Tibial nerve (tissue), 4 donors: ENCODE measurements at places on chromosomes 6 and 20. TPM values are rescaled to one million over a fixed set of nuclear protein-coding genes. Genes with fewer than 3 reads are reported as not detected.

HAO1 gene
- not detected for total RNA-seq

DNA sequence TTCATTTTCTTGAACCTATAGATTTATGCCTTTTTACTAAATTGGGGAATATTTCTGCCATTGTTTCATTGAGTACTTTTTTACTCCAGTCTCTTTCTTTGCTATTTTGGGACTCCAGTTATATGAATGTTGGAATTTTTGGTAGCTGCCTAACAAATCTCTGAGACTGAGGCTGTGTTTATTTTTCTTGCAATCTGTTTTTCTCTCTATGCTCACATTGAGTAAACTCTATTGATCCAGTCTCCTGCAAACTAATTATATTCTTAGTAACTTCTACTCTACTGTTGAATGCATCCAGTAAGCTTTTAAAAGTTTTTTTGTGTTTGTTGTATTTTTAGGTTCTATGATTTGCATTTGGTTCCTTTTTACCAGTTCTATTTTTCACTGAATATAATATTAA lies 903.4 kb upstream of the GJE1 start:
- H3K4me1 ChIP-seq, result no peaks in the 10 kb centered on the region
- no peaks in the 10 kb centered on the region for H3K27me3 ChIP-seq
- no peak overlapping the region for H3K4me3 ChIP-seq

DNA sequence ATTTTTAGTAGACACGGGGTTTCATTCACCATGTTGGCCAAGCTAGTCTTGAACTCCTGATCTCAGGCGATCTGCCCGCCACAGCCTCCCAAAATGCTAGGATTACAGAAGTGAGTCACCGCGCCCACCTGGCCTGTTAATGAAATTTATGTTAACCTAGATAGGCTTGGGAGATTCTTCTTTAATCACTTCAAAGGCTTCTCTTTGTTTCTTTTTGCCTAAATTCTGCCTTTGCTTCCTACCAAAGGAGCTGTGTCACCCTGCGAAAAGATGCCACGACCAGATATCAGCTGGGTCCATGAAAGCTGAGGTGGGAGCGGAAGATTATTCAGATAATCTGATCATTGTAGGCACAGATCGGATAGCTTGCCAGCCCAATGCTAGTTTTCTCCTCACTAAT lies 75.3 kb downstream of the GMPR start:
- DNase-seq, result no peak
- no peaks in the 10 kb centered on the region for H3K36me3 ChIP-seq
- no peaks in the 10 kb centered on the region for H3K27me3 ChIP-seq

- H3K36me3 ChIP-seq, result no peaks in the 10 kb centered on the region
- H3K27me3 ChIP-seq, result no peaks in the 10 kb centered on the region
- H3K27ac ChIP-seq, result no peak overlapping the region
- no peaks in the 10 kb centered on the region for H3K4me1 ChIP-seq
- no peak overlapping the region for H3K4me3 ChIP-seq
- no peak for DNase-seq
These were observed 9.3 kb upstream of the TXNDC5 start for GRCh38 chr6:7919871-7920270.

- no peaks in the 10 kb centered on the region for H3K4me1 ChIP-seq
- H3K27ac ChIP-seq, result no peak overlapping the region
- H3K36me3 ChIP-seq, result no peaks in the 10 kb centered on the region
- DNase-seq, result no peak
- H3K27me3 ChIP-seq, result peaks cover under 1% of the 10 kb centered on the region
- no peak overlapping the region for H3K4me3 ChIP-seq
These were observed 16.9 kb upstream of the IL17F start for GRCh38 chr6:52261229-52261628.
